ENCODE measurements at places on chromosomes 3 and 15.

DNA sequence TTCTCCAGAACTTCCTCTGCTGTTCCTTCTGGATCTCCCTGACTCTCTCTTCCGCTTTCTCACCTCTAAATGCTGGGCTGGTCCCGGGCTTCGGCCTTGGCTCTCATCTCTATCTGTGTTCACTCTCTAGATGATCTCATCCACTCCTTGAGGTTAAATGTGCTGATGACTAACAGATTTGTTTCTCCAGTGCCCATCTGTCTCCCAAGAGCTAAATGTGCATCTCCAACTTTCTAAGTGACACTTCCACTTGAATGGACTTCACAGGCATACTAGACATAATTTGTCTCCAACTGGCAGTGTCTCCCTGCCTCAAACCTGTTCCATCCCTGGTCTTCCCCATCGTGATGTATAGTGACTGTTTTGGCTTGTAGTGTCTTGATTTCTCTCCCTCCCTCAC is 95.3 kb downstream of the ITPR1 start:
- DNase-seq: no peak

DNA sequence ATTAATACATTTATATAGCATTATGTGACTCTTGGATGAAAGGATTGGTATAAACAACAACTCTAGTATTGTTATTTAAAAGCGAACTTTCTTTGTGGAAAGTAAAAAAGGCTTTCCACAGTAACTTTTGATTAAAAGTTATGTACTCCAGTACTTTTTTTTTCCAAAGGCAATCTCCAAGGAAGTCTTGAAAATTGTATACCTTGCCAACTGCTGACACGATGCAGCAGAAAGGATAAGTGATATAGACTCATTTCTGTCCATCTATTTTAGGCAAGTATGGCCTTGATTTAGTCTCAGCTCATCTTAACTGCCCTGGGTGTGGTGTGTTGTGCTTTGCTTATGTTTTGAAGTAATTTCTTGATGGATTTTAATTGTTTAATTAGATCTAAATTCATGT is 79.7 kb downstream of the OTOL1 start:
- no peak for DNase-seq

DNA sequence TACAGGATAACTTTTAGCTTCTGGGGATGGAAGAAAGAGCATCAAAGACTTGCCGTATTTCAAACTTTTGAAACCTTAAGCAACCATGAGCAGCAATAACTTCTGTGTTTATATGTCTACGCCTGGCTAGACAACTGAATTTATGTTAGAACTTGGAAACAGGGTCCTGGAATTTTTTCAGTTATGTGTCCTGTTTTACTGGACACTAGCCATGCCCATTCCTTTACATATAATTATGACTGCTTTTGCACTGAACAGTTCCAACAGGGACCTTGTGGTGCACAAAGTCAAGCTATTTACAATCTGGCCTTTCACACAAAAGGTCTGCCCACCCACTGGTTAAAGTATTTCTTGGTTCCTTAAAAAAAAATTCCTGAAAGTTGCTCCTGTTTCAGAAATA is 37.1 kb downstream of the TJP1 start:
- DNase-seq: no peak

- DNase-seq: no peak
These were observed 171.4 kb upstream of the HES1 start for GRCh38 chr3:193964517-193964880.

DNA sequence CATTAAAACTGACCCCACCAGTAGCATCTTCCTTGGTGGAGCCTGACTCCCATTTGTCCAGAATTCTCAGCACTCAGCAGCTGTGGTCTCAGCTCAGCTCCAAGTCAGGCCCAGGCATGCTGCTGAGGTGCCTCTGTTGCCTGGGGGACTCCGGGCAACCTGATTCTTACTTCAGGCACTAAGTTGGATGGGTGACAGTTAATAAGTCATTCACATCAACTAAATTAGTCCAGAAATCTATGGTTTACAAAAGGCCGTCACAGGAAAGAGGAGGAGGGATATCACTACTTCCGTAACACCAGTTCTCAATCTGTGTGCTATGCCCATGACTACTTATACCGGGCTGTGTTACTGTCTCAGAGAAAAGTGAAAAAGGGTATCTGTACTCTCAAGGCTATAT is 310.2 kb downstream of the SATB1 start:
- no peak for DNase-seq

DNA sequence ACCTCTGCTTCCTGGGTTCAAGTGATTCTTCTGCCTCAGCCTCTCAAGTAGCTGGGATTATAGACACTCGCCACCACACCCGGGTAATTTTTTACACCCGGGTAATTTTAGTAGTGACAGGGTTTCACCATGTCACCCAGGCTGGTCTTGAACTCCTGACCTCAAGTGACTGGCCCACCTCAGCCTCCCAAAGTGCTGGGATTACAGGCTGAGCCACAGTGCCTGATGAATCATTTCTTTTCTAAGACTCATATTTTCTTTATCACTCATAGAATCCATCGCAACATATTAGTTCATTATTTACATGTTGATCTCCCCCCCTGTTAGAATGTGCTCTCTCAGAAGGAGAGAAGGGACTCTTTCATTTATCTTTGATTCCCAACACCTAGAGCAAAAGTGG is 109.5 kb upstream of the PTPRG start:
- DNase-seq: no peak

DNA sequence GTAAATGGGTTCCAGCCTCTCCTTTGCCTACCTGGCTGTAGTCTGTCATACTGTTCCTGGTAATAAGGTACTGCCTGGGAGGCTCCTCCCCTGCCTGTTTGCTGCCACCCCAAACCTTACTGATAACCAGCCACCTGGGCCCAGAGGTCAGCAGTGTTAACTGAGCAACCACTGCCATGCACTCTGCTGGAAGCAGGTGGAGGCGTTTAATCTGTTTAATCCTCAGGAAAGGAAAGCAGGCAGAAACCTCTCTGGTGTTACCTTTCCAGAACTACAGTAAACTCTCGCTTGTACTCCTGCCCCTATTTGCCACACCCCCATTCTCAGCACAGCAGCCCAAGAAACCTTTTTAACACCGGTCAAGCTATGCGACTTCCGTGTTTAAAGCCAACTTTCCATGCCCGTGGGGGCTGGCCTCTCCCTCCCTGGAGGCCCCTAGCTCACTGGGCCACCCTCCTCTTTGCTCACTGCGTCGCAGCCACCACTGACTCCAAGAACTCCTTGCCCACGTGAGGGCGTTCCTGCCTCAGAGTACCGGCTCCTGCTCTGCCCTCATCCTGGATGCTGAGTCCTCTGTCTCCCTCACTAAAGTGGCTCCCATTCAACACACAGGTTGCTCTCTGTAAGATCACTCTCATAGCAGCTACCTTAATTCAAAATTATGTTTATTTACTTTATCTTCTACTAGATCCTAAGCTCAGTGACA is 8.3 kb downstream of the BDH1 start:
- no peak for DNase-seq

DNA sequence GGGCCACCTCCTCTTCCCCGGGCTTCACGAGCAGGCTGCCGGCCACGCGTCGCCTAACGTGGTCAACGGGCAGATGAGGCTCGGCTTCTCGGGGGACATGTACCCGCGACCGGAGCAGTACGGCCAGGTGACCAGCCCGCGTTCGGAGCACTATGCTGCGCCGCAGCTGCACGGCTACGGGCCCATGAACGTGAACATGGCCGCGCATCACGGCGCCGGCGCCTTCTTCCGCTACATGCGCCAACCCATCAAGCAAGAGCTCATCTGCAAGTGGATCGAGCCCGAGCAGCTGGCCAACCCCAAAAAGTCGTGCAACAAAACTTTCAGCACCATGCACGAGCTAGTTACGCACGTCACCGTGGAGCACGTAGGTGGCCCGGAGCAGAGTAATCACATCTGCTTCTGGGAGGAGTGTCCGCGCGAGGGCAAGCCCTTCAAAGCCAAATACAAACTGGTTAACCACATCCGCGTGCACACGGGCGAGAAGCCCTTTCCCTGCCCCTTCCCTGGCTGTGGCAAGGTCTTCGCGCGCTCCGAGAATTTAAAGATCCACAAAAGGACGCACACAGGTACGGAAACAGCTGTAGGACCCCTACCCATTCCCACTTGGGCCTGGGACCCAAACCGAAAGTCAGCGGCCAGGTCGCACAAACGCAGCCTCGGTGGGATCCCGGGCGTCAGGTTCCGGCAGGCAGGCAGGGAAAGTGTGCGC is 1.5 kb downstream of the ZIC1 start:
- DNase-seq: no peak

GRCh38 chr15:90219421-90220141 is 14.2 kb downstream of the CIB1 start:
- no peak for DNase-seq

DNA sequence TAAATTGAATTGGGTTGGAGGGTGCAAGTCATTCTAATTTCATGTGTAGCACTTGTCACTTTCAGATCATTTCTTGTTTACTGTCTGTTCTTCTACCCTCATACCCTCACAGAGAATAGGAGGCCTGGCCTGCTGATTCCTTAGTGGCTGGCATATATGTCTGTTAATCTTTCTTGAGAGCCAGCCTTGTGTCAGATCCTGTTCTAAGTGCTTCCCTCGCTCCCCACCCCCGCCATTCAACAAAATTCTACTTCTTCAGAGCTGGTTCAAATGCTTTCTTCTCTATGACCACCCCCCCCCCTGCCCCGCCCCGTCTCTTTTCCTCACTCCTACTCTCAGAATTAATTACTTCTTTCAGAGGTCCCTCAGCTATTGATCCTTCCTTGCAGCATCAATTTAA is 1.5 kb upstream of the U2SURP start:
- no peak for DNase-seq

DNA sequence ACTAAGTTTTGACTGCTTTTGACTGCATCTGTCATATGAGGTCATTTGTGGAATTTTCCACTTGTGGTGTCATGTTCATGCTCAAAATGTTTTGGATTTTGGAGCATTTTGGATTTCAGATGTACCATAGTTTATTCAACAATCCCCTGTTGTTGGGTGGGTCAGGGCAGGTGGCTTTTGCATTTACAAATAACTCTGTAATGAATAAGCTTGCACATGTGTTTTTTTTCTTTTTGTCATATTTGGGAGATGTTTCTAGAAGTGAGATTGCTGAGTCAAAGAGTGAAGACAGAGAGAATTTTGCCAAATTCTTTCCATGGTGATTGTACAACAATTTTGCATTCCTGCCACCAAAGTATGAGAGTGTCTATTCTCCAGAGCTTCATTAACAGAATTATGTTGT is 62.4 kb upstream of the ADPGK start:
- no peak for DNase-seq

- DNase-seq: no peak
These were observed 131.5 kb downstream of the FRMD4B start for GRCh38 chr3:69254351-69254750.

Measured in stimulated activated CD8-positive, alpha-beta memory T cell treated with anti-CD3 and anti-CD28 coated beads, Interleukin-4, amount 100 ng/mL, for 1 hour (primary cell).